ENCODE measurements at places on chromosomes 13 and 19. TPM values are rescaled to one million over a fixed set of nuclear protein-coding genes. Genes with fewer than 3 reads are reported as not detected.

Gene CDX2
- total RNA-seq = not detected

Gene ZNF575
- total RNA-seq = 0.59 TPM

Gene TJP3
- total RNA-seq = not detected

Gene CYP4F22
- total RNA-seq = not detected

Gene C13orf46
- not detected for total RNA-seq

Gene ZNF738
- total RNA-seq = 9.6 TPM

Gene NLRP4
- not detected for total RNA-seq

Gene SWSAP1
- 2.1 TPM for total RNA-seq

Gene CYP4F11
- total RNA-seq = not detected

Gene ZNF99
- total RNA-seq = not detected

Gene TMEM161A
- 30.5 TPM for total RNA-seq

Gene HIPK4
- under 0.01 TPM for total RNA-seq

Gene SIRT2
- total RNA-seq = 45.0 TPM

Gene ZNF546
- total RNA-seq = 2.2 TPM

Gene PSG6
- not detected for total RNA-seq

Measured in bronchus fibroblast of lung (primary cell).